Effector memory CD8-positive, alpha-beta T cell (primary cell): ENCODE measurements at places on chromosomes 3 and 15.
A peak's percentile ranks its signal among the peaks of the same experiment; 100 is the strongest.

GRCh38 chr3:4495294-4496086 lies 2.3 kb downstream of the ITPR1 start:
- H3K36me3 ChIP-seq, result peaks cover 31% of the 10 kb centered on the region
- no peaks in the 10 kb centered on the region for H3K27me3 ChIP-seq
- peak overlapping the region; percentile 94 for H3K4me3 ChIP-seq
- peak overlapping the region; percentile 95 for H3K27ac ChIP-seq
- no peak for DNase-seq
- peaks cover 45% of the 10 kb centered on the region for H3K4me1 ChIP-seq

DNA sequence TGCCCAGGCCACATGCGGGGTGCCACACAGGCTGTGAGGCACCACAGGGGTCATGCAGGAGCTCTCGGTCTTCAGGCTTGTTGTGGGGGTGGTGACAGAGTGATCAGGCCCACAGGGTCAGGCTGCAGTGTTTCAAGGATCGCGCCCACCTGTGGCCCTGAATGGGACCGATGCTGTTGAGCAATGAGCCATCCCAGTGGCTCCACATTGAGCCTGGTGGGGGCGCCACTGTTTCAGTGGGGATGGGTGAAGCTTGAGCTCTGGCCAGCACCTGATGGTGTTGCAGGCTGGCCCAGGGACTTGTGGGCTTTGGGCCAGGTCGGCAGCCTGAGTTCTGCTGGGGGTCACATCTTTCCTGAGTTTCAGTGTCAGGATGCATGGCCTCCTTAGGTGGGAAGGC lies 230.1 kb downstream of the UBE3A start:
- H3K36me3 ChIP-seq, result no peaks in the 10 kb centered on the region
- H3K4me3 ChIP-seq, result no peak overlapping the region
- DNase-seq, result no peak
- H3K4me1 ChIP-seq, result no peaks in the 10 kb centered on the region
- H3K27ac ChIP-seq, result no peak overlapping the region
- H3K27me3 ChIP-seq, result no peaks in the 10 kb centered on the region

DNA sequence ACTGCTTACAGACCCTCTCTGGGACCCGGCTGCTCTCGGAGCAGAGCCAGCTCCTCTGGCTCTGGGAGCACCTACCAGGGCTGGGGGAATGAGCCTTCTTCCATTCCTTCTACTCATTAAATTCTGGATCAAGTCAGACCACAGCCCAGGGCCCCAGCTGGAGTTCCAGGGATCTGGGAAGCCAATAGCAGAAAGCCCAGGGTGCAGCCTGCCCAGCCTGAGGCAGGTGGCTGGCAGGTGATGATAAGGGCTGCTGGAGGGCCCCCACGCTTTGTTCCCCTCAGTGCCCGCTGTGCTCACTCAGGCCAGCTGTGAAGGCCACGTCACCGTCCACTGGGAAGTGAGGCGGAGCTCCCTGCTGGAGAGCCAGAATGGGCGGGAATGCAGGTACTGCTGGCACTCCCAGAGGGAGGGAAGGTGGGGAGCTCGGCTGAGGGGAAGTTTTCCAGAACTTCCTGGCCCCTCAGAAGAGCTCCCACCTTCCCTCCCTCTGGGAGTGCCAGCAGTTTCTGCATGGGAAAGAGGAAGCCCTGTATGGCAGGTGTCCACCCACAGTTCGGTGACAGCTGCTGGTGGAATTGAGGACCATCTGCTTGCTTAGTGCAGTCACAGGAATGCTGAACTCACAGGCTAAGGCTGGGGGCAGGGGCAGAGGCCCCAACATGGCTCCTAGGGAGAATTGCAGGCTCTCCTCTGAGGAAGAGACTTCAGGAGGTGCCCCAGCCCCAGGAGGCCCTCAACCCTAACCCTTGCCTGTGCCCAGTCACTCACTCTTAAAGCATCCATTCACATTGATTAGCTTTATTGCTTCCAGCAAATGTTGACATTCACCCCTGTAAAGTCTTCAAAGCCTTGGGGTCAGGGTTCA lies 12.6 kb upstream of the RTP3 start:
- DNase-seq, result no peak
- no peak overlapping the region for H3K27ac ChIP-seq
- H3K4me1 ChIP-seq, result peaks cover 12% of the 10 kb centered on the region
- no peak overlapping the region for H3K4me3 ChIP-seq
- no peaks in the 10 kb centered on the region for H3K36me3 ChIP-seq

DNA sequence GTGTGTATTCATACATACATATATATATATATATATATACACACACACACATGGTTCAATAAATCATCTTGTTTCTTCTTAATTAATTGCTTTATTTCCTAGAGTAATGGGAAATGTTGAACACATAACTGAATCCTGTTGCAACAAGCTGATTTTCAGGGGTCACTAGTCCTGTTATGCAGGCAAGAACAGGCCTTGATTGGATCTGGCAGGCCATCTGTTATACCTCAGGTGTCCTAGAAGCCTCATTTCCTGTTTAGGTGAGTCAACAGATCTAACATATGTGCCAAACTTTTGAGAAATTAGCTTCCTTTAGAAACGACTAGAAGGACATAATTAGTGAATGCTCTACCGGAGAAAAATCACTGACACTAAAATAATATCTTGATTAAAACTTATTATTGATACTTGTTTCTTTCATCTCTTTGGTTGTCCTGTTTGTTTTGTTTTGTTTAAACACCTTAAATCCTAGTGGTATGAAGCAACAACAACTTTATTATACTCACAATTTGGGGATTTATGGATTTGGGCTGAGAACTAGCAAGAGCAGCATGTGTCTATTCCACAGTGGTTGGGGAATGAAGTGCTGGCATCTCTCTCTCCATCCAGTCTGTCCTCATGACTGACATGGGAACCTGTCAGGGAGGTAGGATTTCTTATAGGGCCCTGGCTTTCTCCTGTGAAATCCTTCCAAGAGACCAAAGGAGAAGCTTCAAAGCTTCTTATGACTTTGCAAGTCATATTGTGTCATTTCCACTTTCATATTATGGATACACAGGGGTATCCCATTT lies 552.6 kb downstream of the NSUN3 start:
- H3K4me3 ChIP-seq, result no peak overlapping the region
- H3K27me3 ChIP-seq, result no peaks in the 10 kb centered on the region
- no peaks in the 10 kb centered on the region for H3K36me3 ChIP-seq
- no peak overlapping the region for H3K27ac ChIP-seq
- no peaks in the 10 kb centered on the region for H3K4me1 ChIP-seq

- H3K27ac ChIP-seq, result no peak overlapping the region
- DNase-seq, result no peak
- no peaks in the 10 kb centered on the region for H3K4me1 ChIP-seq
Measured at GRCh38 chr15:55694652-55695150, 48.3 kb downstream of the PRTG start.

GRCh38 chr3:52277071-52277964 lies 1.1 kb downstream of the WDR82 start:
- peak overlapping the region; percentile 97 for H3K27ac ChIP-seq
- peaks cover 58% of the 10 kb centered on the region for H3K36me3 ChIP-seq
- H3K4me3 ChIP-seq, result peak overlapping the region; percentile 98
- DNase-seq, result peak; percentile 63

DNA sequence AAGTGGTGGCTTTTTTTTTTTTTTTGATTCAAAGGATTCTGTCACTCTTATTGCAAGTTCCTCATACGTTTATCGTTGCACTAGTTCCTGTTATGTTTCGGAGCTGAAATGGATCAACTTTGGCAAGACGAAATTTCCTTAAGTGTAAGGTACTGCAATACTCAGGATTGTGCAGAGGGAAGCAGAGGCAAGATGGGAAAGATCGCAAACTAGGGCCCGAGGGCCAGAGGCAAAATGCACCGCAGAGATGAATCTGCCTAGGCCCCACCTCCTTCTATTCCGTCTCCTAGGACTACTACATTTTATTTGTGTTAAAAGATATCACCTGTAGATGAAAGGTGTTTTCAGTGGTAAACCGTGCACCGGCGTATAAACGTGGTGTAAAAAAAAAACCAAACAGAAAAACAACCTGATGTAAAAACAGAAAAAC lies 331 bp downstream of the RNU6-1 start:
- peak overlapping the region; percentile 90 for H3K4me3 ChIP-seq
- H3K4me1 ChIP-seq, result peaks cover 25% of the 10 kb centered on the region
- H3K36me3 ChIP-seq, result peaks cover 26% of the 10 kb centered on the region
- peak overlapping the region; percentile 98 for H3K27ac ChIP-seq

DNA sequence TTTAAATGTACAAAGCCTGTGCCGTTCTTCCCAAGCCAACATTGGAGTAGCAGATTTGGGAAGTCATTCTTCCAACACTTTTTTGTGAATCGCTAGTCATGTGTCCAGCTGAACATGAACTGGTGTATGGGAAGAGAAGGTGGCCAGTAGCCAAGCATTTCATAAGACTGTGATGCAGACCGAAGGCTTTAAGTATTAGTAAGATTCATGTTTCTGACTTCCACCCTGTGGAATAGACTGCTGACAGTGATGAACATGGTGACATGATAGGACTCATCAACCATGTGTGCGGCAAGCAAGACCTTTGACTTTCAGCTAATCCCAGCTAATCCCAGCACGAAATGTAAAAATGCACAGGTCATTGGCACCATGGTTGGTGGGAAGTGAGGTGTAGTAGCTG lies 48.3 kb upstream of the THSD4 start:
- H3K36me3 ChIP-seq, result no peaks in the 10 kb centered on the region
- no peaks in the 10 kb centered on the region for H3K4me1 ChIP-seq
- DNase-seq, result no peak
- H3K27me3 ChIP-seq, result peaks cover 46% of the 10 kb centered on the region

DNA sequence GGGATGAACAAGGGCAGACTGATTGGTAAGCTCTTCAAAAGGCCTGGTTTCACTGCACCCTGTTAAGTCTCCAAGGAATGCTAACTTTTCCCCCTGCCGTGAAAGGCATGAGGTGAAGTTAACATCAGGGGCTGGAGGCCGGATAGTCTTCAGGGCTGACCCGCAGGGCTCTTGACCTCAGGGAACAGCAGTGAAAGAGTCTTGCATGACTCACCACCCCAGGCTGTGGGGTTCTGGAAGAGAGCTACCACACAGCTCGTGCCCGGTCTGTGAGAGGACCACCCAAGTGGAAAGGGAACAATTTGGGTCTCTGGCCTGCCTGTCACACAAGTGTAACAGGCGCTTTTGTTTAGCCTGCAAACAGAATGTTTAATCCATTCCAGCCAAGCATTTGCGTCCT lies 504.9 kb downstream of the EDEM1 start:
- H3K36me3 ChIP-seq, result no peaks in the 10 kb centered on the region
- H3K27me3 ChIP-seq, result no peaks in the 10 kb centered on the region
- no peaks in the 10 kb centered on the region for H3K4me1 ChIP-seq

DNA sequence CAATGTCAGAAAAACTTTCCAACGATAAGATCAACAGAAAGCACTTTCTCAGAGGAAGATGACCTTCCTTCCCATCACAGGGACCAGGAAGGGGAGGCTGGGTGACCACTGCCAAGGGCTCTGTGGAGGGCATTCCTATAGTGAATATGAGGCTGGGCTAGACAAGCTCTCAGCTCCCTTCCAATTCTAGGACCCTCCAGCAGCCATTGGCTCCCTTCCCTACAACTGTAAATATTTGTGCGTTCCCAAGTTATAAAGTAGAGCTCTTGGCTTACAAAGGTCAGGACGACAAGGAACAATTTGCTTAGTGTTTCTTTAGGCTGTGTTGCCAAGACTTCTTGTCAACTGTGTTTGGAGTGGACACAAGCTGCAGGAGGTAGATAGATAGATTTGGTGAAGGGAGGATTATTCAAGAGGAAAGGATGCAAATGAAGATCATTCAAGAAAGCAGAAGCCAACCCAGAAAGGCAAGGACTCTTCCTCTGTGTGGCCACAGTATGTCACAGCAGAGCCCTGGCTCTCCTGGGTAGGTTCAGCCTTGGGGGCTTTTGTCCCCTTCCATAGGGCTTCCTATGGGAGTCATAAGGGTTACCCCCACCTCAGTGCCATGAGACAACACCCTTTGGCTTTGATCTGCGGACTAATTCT lies 223.6 kb upstream of the TLE3 start:
- no peak overlapping the region for H3K4me3 ChIP-seq
- H3K4me1 ChIP-seq, result no peaks in the 10 kb centered on the region
- no peak for DNase-seq

DNA sequence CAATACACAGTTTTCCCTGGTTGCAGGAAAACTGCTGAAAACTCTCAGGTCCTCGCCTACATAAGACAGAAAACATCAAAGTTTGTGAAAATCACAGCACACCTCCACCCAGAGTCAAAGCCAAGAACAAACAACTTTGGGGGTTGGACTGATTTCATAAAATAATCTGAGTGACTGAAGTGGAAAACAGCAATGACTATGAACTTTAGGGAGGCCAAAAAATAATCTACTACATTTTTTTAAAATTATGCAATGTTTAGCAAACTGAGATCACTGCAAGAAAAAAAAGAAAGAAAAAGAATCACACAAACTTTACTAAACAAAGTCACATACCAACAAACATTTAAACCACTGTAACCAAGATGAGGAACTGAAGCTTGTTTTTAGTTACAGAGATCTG lies 15.9 kb upstream of the FOXP1 start:
- no peaks in the 10 kb centered on the region for H3K27me3 ChIP-seq
- no peak for DNase-seq
- H3K36me3 ChIP-seq, result no peaks in the 10 kb centered on the region

DNA sequence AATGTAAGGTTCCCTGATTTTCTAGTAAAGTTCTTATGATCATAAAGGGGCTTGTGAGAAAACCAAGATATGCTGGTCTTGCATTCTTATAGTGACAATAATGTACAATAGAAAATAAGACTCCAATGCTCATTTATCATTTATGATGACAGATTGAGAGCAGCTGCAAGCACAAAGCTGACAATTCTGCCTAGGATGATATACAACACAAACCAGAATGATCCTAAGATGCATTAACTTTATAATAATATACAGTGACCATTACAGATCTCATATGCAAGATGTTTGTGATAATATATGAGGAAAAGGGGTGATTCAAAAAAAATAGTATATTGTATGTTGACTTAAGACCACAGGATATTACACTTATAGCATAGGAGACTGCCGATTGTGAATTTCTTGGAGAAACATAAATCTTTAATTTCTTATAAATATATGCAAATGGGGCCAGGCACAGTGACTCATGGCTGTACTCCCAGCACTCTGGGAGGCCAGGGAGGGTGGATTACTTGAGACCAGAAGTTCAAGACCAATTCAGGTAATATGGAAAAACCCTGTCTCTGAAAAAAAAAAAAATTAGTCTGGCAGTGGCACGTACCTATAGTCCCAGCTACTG lies 387.0 kb downstream of the ZBBX start:
- DNase-seq, result no peak
- H3K4me3 ChIP-seq, result no peak overlapping the region
- no peak overlapping the region for H3K27ac ChIP-seq
- H3K36me3 ChIP-seq, result no peaks in the 10 kb centered on the region

GRCh38 chr3:176780766-176781165 lies 416.5 kb downstream of the TBL1XR1 start:
- H3K4me3 ChIP-seq, result no peak overlapping the region
- no peak overlapping the region for H3K27ac ChIP-seq
- DNase-seq, result no peak
- H3K27me3 ChIP-seq, result no peaks in the 10 kb centered on the region
